Esophagus mucosa (tissue), 1 donor: ENCODE measurements at places on chromosomes 6 and 20. TPM values are rescaled to one million over a fixed set of nuclear protein-coding genes. Genes with fewer than 3 reads are reported as not detected.
A peak's percentile ranks its signal among the peaks of the same experiment; 100 is the strongest.

The AVP gene
- not detected for total RNA-seq

The ZNF391 gene
- 1.4 TPM for total RNA-seq

The NRSN2 gene
- total RNA-seq = 7.1 TPM

GRCh38 chr6:29886701-29887100, 55.6 kb upstream of the HLA-A start:
- no peak for ATAC-seq

GRCh38 chr20:10419550-10420133, 14.4 kb downstream of the MKKS start:
- ATAC-seq = peak; percentile 86

- ATAC-seq = no peak
These were observed 604.1 kb upstream of the POU3F2 start for GRCh38 chr6:98230250-98230649.

GRCh38 chr20:53032478-53032932, 60.3 kb downstream of the TSHZ2 start:
- peak; percentile 98 for ATAC-seq

- ATAC-seq = no peak
These were observed 136.0 kb downstream of the MMUT start for GRCh38 chr6:49327005-49327404.

DNA sequence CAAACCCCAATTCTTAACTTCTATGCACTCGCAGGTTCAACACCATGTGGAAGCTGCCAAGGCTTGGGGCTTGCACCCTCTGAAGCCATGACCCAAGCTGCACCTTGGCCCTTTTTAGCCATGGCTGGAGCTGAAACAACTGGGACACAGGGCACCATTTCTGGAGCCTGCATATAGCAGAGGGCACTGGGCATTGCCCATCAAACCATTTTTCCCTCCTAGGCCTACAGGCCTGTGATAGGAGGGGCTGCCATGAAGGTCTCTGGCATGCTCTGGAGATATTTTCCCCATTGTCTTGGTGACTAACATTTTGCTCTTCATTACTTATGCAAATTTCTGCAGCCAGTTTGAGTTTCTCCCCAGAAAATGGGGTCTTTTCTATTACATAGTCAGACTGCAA, 484.7 kb downstream of the EPHA7 start:
- ATAC-seq = no peak

GRCh38 chr20:58749098-58749769, 56.6 kb downstream of the NPEPL1 start:
- ATAC-seq = no peak

GRCh38 chr6:3835055-3835731, 14.0 kb upstream of the FAM50B start:
- ATAC-seq = no peak

DNA sequence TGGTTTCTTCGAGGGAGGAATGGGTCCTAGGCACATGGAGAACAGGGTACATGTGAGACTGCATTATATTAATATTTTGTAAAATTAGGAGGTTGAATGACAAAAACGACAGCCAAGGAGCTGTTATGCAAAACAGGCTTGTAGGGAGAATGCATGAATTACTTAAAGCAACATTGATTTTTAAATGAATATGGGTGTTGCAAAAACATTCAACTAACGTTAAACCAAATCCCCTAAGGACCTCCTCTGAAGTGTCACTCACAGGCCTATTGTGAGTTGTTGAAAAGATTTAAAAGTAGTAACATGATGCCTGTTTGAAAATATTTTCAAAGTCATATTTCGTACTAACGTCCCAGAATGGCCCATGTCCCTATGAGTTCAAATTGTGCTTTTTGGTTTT, 21.9 kb downstream of the FBXL4 start:
- ATAC-seq = no peak
